GM23248 (cell line): ENCODE measurements at places on chromosomes 2 and 18. TPM values are rescaled to one million over a fixed set of nuclear protein-coding genes. Genes with fewer than 3 reads are reported as not detected.
A peak's percentile ranks its signal among the peaks of the same experiment; 100 is the strongest.

- no peaks in the 10 kb centered on the region; the same call in 1 of the 2 replicates for H3K27me3 ChIP-seq
- peak within 1 kb of the TSS; percentile 78 for H3K4me3 ChIP-seq
- DNase-seq = peak; percentile 83
- no peaks in the 10 kb centered on the region for H3K36me3 ChIP-seq
- H3K4me1 ChIP-seq = peaks cover 37% of the 10 kb centered on the region
Observed at GRCh38 chr2:219253753-219254589, at the start of gene TUBA4A. Gene TUBA4A (minus strand): TSS chr2:219253918. CDS start chr2:219253858, 60 bp downstream.

- H3K27me3 ChIP-seq = no peaks in the 10 kb centered on the region
- no peak overlapping the region for H3K4me3 ChIP-seq
- H3K4me1 ChIP-seq = no peaks in the 10 kb centered on the region
- H3K27ac ChIP-seq = no peak overlapping the region
Observed at GRCh38 chr2:184729581-184729980, 131.3 kb downstream of the ZNF804A start.

DNA sequence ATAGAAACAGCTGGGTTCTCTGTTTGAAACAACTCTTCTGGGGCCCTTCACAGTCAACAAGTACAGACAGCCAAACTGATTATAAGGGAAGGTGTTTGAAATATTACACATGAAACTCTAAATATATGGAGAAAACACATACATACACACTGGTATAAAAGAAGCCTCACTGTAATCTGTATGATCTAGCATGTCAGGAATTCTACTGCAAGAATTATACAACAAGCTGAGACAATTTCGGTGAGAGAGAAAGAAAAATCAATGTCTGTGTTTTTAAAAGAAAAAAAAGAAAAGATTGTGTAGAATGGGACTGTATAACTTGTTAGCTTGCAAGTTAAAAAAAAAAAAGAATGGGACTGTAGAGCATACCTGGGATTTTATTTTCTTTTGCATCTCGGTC lies 26.3 kb downstream of the IRS1 start:
- no peak overlapping the region for H3K27ac ChIP-seq
- H3K4me1 ChIP-seq = peaks cover 22% of the 10 kb centered on the region
- no peak overlapping the region for H3K4me3 ChIP-seq
- peak; percentile 39 for DNase-seq

GRCh38 chr18:13800505-13801259 lies 23.3 kb upstream of the MC5R start:
- peak overlapping the region; percentile 44; the same call in 1 of the 2 replicates for H3K4me3 ChIP-seq
- H3K36me3 ChIP-seq = no peaks in the 10 kb centered on the region
- no peak overlapping the region for H3K27ac ChIP-seq
- H3K4me1 ChIP-seq = no peaks in the 10 kb centered on the region

GRCh38 chr2:240563951-240564560 lies 3.9 kb downstream of the DUSP28 start:
- no peak for DNase-seq
- H3K36me3 ChIP-seq = no peaks in the 10 kb centered on the region
- H3K27ac ChIP-seq = no peak overlapping the region
- no peak overlapping the region for H3K4me3 ChIP-seq

DNA sequence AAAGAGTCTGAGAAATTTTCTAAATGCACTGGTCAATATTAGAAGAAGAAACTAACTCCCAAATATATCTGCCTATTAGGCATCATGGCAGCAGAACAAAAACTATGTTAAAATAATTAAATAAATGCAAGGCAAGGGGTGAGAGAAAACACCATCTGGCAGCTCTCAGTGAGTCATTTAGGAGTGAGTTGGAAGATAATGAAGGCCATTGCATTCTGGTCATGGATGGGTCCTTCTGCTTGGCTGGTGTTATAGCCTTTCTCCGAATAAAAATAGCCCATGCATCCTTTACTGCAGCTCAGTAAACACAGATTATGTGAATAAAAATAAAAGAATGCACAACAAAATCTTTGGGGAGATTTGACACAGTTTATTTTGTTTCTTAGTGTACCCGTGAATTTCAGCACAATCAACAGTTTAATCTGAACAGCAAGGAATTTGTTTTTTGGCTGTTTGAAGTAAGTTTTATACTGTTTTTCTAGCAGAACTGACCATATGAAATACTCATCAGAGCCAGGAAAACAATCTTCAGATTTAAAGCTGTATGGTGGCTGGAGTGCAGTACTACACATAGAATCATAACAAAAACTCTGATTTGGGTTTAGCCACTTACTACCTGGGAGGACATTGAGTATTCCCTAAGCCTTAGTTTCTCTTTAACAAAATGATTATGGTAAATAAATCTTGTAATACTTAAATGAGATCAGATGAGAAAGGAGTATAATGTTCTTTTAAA lies 225.1 kb upstream of the ITGA4 start:
- DNase-seq = peak; percentile 13
- no peaks in the 10 kb centered on the region for H3K4me1 ChIP-seq
- no peak overlapping the region for H3K4me3 ChIP-seq

GRCh38 chr2:46490521-46491141 lies 11.3 kb downstream of the TMEM247 start:
- no peak overlapping the region for H3K27ac ChIP-seq
- H3K4me3 ChIP-seq = no peak overlapping the region
- H3K36me3 ChIP-seq = no peaks in the 10 kb centered on the region
- DNase-seq = no peak
- H3K27me3 ChIP-seq = no peaks in the 10 kb centered on the region

TCF7L1 gene
- total RNA-seq = 0.38 and 0.65 TPM in 2 replicates

NPC1 gene
- total RNA-seq = 28.7 and 43.6 TPM in 2 replicates
